Skin of body (tissue), 3 donors: ENCODE measurements at places on chromosomes 5 and 9. TPM values are rescaled to one million over a fixed set of nuclear protein-coding genes. Genes with fewer than 3 reads are reported as not detected.

DIRAS2 gene
- total RNA-seq = 1.9 TPM

GGTA1 gene
- total RNA-seq = 9.6 TPM

FAM200C gene
- total RNA-seq = 10.5 TPM

SLC6A3 gene
- not detected for total RNA-seq

OBP2B gene
- total RNA-seq = 0.30 TPM

RASEF gene
- 4.9 TPM for total RNA-seq

OR1Q1 gene
- total RNA-seq = not detected

FGD3 gene
- 5.9 TPM for total RNA-seq

ADRB2 gene
- total RNA-seq = 3.8 TPM
